ENCODE measurements at places on chromosomes 3 and 15.
A peak's percentile ranks its signal among the peaks of the same experiment; 100 is the strongest.

DNA sequence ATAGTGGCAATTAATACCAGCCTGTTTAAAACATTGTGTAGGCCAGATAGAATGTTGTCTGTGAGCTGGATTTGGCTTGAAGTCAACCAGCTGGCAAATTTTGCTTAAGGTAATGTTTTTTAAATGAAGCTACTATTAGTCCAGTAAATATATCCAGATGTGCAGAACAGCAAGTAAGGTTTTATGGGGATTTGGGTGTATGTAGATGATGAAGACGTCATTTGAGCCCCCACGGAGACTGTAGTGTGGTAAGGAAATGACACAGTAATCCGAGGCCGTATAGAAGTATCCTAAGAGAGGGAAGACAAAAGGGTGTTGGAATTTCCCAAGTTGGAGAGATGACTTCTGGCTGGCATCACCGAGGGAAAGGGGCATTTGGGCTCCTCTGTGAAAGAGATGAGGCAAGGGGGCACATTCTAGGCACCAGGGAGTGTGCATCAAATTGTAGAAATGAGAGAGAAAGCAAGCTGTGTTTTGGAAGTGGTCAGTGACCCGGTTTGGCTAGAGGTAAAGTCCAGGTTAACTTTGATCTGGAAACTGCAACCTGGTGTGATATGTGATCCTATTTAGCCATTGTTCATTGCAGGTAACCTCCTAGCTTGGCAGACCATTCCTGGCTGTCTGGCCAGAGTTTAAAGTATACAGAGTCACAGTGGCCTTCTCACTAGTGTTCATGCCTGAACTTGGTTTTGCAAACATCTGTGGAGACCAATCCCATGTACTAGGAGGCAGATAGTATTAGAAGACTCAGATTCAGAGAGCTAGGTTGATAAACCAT is 104.2 kb downstream of the ITPR1 start:
- no peak for DNase-seq

DNA sequence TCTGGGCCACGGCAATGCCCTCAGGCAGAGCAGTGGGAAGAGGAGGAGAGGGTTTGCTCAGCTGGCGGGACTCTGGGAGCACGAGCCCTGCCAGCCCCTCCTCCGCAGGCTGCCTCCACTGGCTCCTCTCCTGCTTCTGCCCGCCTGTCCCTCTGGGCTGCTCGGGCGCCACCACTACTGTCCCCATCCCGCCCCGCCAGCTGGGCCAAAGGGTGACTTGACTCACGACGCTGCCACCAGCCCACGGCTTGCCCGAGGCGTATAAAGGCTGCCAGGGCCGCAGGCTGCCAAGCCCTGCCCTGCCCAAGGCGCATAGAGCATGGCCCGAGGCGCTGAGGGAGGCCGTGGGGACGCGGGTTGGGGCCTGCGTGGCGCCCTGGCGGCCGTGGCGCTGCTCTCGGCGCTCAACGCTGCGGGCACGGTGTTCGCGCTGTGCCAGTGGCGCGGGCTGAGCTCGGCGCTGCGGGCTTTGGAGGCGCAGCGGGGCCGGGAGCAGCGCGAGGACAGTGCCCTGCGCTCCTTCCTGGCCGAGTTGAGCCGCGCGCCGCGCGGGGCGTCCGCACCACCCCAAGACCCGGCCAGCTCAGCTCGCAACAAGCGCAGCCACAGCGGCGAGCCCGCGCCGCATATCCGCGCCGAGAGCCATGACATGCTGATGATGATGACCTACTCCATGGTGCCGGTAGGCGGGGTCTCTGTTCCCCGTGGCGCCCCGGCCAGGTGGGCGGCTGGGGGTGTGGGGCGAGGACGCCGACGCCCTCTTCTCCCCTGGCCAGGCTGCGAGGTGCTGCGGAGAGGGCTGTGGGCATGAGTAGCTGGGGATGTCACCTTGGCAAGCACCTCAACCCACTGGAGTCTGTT is at the start of gene GLDN:
Gene GLDN, plus strand, starts transcription at position 290 of the 861 bp plus-strand sequence. Its CDS starts 30 bp downstream, at position 320.
- peak; percentile 6 for DNase-seq

DNA sequence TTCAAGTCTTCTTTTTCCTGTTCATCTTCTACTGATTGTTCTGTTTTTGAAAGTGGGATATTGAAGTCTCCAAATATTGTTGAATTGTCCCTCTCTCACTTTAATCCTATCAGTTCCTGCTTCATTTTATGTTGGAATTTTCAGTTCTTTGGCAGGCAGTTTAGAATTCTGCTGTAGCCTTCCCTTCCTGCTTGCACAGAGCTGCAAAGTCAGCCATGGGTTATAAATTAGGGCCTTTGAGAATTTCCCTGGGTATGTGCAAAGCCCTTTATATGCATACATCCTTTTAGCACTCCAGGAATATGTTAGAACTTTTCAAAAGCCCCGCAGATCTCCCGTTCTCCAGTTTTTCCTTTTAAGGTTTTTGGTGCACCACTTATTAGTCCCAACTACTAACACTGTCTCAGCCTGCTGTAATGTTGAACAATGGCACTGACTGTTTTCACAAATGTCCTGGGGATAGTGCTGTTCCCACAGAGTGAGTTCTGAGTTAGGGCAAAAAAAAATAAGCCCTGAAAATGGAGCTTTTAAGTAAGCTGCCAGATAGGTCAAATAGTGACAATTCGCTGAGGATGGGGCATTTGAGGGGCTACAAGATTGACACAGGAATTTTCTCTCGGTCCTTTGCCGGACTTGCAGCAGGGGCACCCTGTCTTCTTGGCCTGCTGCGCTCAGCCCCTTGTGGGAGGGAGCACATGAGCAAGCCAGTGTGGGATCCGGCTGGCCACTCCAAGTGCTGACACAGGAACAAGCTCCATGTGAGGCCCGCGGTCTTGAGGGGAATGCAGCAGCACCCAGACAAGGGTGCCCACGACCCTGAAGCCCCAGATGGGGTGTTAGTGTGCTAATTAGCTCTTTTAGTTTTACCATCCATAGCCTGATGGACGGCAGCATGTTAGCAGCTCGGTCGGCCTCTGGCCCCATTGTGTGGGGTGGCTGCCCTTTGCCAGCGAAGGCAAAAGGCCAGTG is 96.0 kb downstream of the VPS8 start:
- DNase-seq = no peak

DNA sequence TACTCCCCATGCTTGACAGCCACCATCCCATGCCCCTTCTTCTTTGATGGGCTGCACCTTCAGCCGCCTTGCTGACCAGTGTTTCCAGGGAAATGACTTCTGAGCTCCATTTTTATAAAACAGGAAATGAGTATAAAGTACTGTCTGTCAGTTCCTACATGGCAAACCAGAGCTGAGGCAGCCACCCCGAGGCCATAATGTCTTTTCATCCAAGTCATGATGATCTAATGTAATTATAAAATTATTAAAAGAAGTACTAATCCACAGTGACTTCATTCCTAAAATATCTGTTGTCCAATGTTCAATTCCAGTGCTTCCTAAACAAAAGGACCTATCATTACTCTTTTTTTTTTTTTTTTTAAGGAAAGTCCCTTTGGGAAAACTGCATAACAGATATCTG is 75.2 kb upstream of the HERC1 start:
- no peak for DNase-seq

- DNase-seq = no peak
These were observed 10.6 kb upstream of the MANF start for GRCh38 chr3:51374456-51374855.

DNA sequence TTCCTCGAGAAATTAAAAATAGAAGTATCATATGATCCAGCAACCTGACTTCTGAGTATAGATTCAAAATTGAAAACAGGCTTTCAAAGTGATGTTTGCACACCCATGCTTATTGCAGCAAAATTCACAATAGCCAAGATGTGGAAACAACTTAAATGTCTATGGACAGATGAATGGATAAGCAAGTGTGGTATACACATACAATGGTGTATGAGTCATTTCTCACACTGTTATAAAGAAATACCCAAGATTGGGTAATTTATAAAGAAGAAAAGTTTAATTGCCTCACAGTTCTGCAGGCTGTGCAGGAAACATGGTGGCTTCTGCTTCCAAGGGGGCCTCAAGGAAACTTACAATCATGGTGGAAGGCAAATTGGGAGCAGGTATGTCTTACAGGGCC is 100.8 kb downstream of the KLF13 start:
- no peak for DNase-seq

GRCh38 chr3:188956839-188957489 is 214.8 kb upstream of the TPRG1 start:
- DNase-seq = peak; percentile 7

DNA sequence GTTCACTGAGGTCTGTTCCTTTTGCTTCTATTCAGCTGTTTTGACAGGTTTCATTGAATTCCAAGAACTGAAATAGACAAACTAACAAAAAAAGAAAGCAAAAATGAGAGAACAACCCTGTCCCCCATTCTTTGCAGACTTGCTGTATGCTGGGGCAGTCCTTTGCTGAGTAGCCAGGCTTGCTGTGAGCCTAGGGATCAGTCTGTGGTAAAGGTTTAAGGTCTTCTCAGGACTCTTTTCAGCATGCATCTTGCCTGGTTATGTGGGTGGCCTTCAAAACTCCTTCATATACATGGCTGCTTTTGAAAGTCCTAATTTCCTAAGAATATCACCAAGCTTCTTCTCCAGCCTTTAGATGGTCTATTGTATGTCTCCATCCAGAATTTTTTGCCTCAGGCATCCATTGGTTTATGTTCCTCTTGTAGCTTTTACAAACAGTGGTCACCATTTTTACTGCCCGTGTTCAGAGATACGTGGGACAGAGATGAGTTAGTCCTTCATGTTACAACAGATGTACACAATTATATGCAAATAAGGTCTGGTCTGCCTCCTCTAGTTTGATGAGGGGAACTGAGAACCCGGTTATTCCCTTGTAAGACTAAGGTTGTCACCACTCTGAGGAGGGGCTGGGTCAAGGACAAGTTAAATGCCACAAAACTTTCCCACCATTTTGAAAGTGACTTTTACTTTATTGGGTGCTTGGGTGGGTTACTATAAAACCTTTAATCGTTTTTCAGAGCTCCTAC is 41.4 kb downstream of the SACM1L start:
- DNase-seq = no peak

GRCh38 chr3:143121241-143122088 is 1.9 kb downstream of the CHST2 start:
- DNase-seq = no peak

GRCh38 chr3:142853270-142854168 is 35.4 kb downstream of the PCOLCE2 start:
- DNase-seq = no peak

GRCh38 chr3:113265231-113265630 is 53.9 kb downstream of the BOC start:
- DNase-seq = no peak

DNA sequence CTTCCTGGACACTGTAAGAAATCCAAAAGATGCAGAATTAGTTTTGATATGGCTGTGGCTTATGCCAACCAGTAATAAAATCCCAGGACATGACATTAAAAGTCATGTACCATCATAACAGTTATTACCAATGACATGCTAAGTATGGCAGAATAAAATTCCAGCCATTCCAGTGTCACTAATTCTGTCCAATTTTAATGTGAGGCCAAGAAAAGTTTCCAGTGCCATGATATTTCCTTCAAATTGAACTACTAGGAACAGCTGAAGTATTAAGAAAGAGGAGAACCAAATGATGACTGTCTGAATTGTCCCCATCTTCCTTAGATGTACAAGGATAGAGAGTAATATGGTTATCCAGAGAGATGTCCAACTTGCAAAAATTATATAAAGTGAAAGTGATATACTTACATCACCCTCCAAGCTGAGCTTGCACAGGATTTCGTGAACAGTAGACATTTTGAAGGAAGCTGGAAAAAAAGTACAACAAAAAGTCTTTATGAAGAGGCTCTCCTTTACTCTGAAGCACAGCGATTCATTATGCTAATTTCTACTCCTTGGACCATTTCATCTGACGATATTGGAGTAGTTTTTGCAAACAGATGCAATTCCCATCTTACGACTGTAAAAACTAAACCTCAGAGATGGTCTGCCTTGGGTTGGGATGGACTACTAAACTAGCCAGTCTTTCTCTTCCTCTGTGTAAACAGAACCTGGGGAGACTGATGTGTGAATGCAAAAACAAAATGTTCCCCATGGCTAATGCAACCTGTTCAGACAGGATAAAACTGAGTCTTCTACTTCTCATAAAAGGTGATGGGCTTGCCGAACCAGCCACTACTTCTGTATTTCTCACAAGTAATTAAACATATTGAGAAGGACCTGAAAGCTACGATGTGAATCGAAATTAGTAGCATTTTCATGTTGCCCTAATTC is 11.9 kb downstream of the ANXA2 start:
- DNase-seq = no peak
